Hepatocyte (in vitro differentiated cells): ENCODE measurements at places on chromosomes 2 and 18. TPM values are rescaled to one million over a fixed set of nuclear protein-coding genes. Genes with fewer than 3 reads are reported as not detected.

CTLA4 gene
- not detected in 2 replicates for total RNA-seq

VWA3B gene
- total RNA-seq, result not detected in 2 replicates

AQP12A gene
- not detected in 2 replicates for total RNA-seq

C2orf78 gene
- not detected in 2 replicates for total RNA-seq

TTC39C gene
- 36.7 and 41.6 TPM in 2 replicates for total RNA-seq

SIGLEC15 gene
- 0.24 and 0.30 TPM in 2 replicates for total RNA-seq

CFAP221 gene
- total RNA-seq, result 3.4 and 8.1 TPM in 2 replicates

CXCR4 gene
- total RNA-seq, result 6.2 and 6.4 TPM in 2 replicates

KRTCAP3 gene
- 11.4 and 19.3 TPM in 2 replicates for total RNA-seq

KLHL41 gene
- 1.8 and 2.0 TPM in 2 replicates for total RNA-seq

DSG2 gene
- total RNA-seq, result 98.1 and 105 TPM in 2 replicates

SNED1 gene
- 3.5 and 6.5 TPM in 2 replicates for total RNA-seq

PUM2 gene
- total RNA-seq, result 55.5 and 60.2 TPM in 2 replicates

DNA sequence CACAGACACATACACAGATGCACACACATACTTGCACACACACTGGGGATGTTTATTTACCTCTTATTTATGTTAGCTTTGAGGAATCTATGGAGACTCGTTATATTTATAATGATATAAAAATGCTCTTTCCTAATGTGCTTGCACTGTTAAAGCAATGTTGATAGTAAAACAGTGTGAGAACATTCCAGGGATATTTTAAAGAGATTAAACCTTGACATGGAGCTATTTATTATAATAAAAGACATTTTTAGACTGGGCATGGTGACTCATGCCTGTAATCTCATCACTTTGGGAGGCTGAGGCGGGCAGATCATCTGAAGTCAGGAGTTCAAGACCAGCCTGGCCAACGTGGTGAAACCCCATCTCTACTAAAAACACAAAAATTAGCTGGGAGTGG is 557.3 kb upstream of the ZNF804A start:
- DNase-seq, result no peak

- peak; percentile 31 for DNase-seq
Observed at GRCh38 chr18:5879479-5879882, 15.8 kb downstream of the TMEM200C start.

DNA sequence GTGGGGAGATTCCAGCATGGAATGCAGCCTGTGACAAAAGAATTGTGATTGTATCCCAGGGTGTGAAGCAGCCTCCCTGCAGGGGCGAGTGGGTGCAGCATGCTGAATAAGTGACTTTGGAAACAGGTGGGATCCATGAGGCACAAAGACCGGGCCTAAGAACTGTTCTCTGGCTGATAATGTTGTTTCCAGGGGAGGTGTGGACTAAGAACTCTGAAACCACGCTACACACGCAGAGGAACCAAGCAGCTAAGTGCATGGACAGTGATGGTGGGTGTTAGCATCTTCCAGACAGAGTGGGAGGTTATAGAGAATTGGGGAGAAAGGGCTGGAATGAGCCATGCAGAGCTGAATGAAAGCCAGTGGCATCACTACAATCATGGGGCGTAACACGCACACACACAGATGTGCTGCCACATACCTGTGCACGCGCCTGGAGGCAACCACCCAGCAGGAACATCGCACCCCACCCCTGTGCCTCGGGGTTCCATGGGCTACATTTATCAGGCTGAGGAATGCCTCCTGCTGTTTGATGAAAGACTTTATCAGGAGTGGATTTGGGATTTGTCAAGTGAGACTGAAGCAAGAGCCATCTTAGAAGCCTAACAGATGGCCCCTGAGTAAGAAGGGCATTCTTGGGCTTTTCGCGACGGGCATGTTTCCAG is 424.5 kb upstream of the SALL3 start:
- no peak for DNase-seq

GRCh38 chr2:20491739-20492531 is 45.1 kb downstream of the RHOB start:
- peak; percentile 66 for DNase-seq

DNA sequence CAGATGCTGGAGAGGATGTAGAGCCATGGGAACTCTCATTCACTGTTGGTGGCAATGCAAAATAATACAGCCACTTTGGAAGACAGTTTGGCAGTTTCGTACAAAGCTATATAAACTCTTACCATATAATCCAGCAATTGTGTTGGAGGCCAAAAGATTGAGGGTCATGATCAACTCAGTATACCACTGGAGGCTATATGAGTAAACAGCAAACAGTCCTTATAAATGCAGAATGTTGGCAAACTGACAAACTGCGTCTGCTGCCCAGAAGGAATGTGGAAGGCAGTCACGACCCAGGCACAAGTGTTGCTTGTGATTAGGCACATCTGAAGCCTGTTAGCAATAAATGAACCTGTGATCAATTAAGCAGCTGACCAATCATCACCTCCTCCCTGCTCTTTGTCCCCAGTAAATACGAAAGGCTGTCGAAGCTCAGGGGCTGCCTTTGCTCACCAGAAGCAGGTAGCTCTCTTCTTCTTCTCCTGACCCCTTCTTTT is 98.1 kb upstream of the SPOPL start:
- DNase-seq, result no peak

GRCh38 chr2:43707255-43708015 is 31.2 kb upstream of the C1GALT1C1L start:
- no peak for DNase-seq

- DNase-seq, result no peak
Observed at GRCh38 chr2:239291475-239292350, 109.1 kb downstream of the HDAC4 start.

- DNase-seq, result peak; percentile 10
Observed at GRCh38 chr18:68314403-68314802, 400.5 kb downstream of the TMX3 start.

DNA sequence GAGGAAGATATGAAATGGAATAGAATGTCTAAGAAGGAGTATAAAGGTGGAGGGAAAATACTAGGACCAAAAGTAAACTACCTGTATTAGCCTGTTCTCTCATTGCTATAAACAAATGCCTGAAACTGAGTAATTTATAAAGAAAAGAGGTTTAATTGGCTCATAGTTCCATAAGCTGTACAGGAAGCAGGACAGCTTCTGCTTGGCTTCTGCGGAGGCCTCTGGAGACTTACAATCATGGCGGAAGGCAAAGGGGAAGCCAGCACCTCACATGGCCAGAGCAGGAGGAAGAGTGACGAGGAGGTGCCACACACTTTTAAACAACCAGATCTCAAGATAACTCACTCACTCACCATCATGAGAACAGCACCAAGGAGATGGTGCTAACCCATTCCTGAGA is 32.9 kb upstream of the TMEM177 start:
- DNase-seq, result no peak

GRCh38 chr2:191049728-191050639 is 36.0 kb upstream of the STAT1 start:
- peak; percentile 37 for DNase-seq

DNA sequence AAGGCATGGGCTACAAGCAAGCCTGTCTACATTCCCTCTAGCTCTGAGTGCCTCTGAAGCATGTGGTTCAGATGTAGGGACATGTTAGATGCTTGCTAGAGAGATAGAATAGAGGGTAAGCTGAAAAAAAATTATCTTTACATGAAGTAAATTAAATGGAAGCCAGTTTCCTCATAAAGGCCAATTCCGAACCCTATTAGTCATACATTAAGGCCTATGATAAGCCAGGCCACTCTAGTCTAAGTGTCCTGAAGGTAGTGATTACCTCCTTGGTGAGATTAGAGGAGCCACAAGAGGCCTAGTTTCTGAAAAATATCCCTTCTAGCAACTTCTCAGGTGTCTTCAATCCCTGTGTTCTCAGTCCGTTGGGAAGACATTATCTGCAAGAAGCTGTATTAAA is 72.4 kb upstream of the NPAS2 start:
- no peak for DNase-seq

DNA sequence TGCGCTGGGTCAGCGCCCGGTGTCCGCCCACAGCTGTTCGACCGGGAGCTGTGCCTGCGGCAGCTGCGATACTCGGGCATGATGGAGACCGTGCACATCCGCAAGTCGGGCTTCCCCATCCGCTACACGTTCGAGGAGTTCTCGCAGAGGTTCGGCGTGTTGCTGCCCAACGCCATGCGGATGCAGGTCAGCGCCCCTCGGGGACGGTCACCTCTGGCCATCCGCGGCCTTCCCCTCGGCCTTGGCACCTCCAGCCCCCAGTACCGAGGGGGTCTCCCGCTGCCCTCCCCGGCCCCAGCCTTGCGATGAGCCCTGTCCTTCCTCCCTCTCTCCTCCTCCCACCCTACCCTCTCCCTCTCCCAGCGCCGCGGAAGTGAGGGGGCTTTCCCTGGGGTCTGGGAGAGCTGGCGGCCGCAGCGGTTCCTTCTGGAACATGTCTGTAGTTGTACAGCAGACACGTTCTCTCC is 53.2 kb upstream of the GPR17 start:
- no peak for DNase-seq

- peak; percentile 11 for DNase-seq
Observed at GRCh38 chr2:68366083-68366560, 1.0 kb downstream of the PLEK start.

GRCh38 chr18:44887227-44887631 is 206.5 kb downstream of the SETBP1 start:
- peak; percentile 78 for DNase-seq

GRCh38 chr18:50662177-50662576 is 102.3 kb downstream of the MAPK4 start:
- peak; percentile 35 for DNase-seq

DNA sequence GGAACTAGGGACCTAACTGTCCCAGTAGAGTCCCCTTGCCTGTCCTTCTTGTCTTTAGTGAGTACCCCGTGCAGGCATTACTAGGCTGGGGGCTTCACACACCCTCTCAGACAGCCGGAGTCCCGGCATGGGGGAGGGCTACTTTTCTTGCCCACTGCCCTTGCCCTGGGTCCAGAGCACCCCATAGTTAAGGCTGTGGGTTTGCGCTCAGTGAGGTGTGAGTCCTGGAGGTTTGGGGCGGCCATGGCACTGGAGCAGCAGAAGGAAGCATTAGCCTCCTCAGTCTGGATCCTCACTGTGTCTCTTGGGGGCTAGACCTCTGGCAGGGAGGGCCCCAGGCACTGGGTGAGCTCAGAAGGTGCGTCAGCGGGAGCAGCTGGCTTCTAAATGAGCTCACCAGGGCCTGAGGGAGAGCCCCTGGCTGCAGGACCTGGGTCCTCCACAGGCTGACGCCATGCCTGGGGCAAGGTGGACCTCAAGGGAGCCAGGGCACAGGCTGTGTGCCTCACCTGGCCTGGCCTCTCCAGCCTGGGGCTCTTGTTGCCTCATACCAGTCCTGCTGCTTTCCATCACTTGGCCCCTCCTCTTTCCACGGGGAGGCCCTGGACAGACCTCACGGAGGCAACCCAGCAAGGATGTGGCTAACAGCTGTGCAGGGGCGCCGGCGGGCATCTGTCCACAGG is 27.4 kb downstream of the HS6ST1 start:
- no peak for DNase-seq

DNA sequence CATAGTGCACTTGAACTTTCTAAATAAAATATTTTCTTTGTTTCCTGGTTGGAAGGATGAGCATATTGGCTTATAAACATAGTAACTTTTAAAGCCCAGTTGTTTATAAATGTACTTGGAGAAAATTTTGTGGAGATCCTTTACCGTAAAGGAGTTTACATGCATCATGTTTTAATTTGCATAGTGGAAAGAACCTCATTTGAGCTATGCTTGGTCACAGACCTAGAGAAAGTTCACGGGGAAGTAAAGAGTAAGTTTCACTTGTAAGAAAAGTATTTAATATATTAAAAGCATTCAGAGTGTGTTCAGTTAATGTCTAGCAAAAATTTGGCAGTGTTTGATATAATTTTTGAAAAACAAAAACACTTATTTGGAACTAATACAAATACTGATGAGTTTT is 45.3 kb downstream of the PIKFYVE start:
- no peak for DNase-seq

DNA sequence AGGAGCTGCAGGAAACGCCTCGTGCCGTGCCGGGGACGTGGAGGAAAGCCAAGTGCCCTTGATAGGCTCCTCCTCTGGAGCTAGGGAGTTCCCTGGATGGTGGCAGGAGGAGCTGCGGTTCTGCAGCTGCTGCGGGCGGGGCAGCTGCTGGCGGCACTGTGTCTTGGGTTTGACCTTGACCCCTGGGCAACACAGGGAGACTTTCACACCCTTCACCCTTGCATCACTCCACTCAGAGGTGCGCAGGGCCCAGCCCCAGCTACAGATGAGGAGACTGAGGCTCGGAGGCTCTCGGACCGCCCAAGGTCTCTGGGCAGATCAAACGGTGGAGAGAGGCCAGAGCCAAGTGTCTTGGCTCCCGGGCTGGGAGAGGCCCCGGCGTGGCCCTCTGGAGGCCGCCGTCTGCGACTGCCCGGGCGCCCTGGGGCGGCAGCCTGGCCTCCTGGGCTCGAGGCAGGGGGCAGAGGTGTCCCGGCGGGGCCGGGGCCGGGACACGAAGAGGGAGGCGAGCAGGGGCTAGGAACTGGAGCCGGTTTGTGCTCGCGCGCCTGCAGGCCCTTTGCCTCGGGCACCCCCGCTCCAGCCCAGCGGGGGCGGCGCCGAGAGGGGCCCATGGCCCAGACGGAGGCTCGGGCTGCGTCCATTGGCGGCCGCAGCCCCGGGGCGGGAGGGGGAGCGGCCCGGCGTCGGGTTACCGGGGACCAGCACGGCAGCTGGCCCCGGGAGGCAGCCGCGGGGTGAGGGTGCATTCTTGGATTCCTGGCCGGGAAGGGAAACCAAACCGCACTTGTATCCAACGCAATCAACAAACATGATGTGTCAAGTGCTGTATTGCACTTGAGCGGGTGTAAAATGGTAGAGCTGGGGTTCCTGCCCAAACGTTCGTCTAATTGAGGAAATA is 129.6 kb upstream of the SLC1A4 start:
- DNase-seq, result peak; percentile 88

DNA sequence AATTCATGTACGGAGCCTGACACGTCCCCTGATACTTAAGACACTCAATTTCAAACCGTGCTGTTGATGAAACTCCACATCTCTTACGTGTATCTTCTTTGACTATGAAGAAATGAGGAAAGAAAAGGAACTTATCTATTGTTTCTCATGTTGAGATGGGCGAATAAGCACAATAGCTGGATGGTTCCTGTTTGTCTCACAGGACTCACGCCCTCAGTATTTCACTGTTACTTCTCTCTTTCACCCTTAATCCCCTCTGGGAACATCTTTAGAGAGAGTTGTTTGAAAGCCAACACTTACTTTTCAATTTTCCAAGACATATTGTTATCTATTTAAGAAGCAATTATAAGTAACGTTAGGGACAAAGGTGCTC is 99.8 kb downstream of the COPS8 start:
- no peak for DNase-seq

- DNase-seq, result no peak
Observed at GRCh38 chr2:38966678-38967077, 77.0 kb downstream of the ARHGEF33 start.

GRCh38 chr2:11710210-11710609 is 36.2 kb upstream of the LPIN1 start:
- DNase-seq, result peak; percentile 59

DNA sequence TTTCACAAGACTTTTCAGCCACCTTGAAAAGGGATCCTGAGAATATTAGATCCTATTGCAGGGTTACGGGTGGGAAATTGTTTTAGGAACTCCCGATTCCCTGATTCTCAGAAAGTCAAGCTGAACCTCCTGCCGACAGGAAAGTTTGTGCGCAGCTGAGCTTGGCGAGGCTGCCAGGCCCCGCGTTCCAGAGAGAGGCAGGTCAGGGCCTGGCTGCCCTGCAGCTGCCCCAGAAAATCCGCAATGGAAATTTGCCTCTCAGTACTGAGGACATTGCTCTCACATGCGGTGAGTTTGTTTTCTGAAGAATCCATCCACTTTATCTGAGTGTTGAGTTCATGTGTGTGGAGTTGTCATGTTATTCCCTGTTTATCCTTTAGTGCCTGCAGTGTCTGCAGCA is 144.2 kb downstream of the RTP5 start:
- no peak for DNase-seq

- DNase-seq, result no peak
Observed at GRCh38 chr18:26515643-26516487, 32.5 kb downstream of the KCTD1 start.

- DNase-seq, result no peak
Observed at GRCh38 chr2:37798315-37799005, 126.6 kb upstream of the RMDN2 start.
